Esophagus squamous epithelium (tissue), 5 donors: ENCODE measurements at places on chromosomes 1 and 21.

DNA sequence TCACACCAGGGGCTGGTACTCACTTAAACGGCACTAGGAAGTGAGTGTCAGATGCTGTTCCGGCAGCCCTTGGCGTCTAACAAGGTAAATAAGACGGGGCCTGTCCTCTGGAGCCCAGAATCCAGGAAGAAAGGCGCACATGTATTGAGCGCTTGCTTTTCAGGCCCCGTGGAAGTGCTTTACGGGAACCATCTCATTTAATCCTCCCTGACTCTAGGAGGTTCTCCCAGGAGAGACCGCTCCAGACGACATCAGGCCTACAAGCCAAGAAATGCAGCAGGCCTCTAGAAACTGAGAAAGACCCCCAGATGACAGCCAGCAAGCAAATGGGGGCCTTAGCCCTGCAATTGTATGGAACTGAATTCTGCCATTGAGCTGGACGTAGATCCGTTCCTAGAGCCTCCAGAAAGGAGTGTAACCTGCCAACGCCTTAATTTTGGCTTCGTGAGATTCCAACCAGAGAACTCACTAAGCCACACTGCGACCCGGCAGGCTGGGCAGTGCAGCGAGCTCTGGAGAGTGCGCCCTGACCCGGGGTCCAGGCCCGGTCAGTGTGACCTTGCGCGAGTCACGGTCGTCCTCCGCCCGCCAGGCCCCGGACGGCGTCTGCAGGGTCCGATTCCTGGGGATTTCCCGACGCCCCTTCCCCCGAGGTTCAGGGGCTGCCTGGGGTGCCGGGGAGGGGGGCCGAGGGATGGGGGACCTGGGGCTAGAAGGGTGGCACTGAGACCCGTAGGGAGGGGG is 532 bp upstream of the MANEAL start:
- no peak for DNase-seq

DNA sequence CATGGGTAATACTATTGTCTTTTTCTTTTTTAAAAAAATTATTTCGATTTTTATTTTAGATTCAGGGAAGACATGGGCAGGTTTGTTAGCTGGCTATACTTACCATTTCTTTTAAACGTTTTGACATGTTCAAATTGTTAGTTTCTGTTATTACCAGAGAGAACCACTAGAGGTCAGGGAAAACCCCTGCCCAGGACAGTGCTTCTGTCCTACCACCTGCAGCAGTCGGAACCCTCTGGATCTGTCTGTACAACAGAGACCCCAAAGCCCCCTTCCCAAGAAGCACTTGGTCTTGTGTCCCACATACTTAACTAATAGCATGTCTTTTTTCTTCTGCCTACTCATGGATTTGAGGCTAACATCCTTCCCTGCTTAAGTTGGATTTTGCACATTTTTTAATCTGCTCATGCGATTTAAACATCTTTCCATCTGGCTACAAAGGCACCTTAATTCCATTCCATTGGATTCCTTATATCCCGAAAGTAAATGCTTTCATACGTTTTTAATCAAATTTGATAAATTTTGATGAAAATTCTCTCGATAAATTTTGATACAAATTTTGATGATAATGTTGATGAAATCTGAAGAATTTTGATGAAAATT is 10.0 kb upstream of the C1orf115 start:
- DNase-seq, result no peak

GRCh38 chr21:44713846-44714245 is 2.5 kb upstream of the TSPEAR start:
- DNase-seq, result no peak

DNA sequence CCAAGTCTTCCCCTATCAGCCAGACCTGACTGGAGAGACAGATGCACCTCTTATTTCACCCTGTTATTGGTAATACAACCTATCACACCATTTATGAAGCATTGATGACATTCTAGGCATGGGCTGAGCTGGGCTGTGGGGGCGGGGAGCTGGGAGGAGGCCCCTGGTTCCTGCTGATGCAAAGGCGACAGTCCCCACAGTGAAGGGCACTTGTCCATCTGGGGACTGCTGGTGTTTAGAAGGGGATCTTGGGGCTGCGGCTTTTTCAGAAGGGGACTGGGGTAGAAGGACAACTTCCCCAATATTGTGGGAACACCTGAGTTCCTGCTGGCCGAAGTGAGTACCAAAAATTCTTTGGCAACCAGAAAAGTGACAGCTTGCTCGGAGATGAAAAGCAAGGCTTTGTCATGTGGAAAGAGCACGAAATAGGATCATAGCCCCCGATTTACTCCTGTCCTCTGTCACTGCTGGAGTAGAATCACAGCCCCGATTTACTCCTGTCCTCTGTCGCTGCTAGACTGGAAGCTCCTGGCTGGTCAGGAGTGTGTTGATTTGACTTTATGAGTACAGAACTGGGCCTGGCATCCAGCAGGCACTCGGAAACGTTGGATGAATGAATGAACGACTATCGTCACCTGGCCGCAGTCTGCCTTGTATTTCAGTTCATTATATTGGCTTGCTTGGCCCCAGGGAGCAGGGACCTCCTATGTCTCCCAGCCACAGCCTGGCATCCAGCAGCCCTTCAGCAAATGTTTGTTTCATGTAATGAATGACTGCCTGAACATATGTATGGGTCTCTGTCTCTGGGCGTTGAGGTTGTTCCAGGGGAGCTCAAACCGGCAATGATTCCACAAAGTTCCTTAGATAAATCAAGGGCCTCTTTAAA is 16.5 kb upstream of the ETV3L start:
- DNase-seq, result no peak

DNA sequence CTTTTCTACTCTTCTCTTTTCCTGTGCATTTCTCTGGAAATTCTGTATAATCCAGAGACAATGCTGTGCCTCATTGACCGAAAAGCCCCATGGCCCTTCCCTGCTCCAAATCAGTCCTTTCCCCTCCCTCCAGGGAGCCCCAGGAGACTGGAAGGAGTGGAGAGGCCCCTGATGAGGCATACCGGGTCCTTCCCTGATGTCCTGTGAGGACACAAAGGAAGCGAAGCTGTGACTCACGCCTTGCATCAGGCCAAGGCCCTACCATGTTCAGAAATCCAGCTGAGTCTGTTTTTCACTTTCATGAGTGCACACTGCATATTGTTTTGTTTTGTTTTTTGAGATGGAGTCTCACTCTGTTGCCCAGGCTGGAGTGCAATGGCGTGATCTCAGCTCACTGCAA is 38.7 kb upstream of the BECN2 start:
- DNase-seq, result no peak

DNA sequence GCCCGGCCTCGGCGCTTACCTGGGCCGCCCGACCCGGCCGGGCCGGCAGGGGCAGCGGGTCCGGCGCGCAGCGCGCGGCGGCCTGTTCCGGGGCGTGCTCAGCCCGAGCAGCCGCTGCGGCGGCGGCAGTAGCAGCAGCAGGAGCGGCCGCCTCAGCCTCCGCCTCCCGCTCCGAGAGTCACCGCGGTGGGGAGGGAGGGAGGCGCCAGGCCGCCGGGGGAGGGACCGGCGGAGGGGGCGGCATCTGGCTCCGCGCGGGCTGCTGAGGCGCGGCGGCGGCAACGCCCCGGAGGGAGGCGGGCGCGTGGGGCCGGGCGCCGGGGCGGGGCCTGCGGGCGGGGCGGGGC is at the start of gene CTNNBIP1:
CTNNBIP1 (minus strand) TSS at position 194 of the 347 bp plus-strand sequence. CDS start 38,205 bp downstream, outside the sequence.
- DNase-seq, result no peak

GRCh38 chr1:98854137-98854536 is 150.5 kb downstream of the PLPPR5 start:
- no peak for DNase-seq
